Adrenal gland (tissue), 19 donors: ENCODE measurements at places on chromosomes 6 and 20. TPM values are rescaled to one million over a fixed set of nuclear protein-coding genes. Genes with fewer than 3 reads are reported as not detected.

The TREM1 gene
- total RNA-seq = not detected

The TMEM200A gene
- total RNA-seq = 42.1 TPM

The SLC24A3 gene
- total RNA-seq = 3.0 TPM

The MCHR2 gene
- not detected for total RNA-seq

The GRIK2 gene
- total RNA-seq = 0.87 TPM

The DEF6 gene
- total RNA-seq = 8.3 TPM

The LY6G6F gene
- not detected for total RNA-seq

The UNC5CL gene
- total RNA-seq = 1.2 TPM

GRCh38 chr6:32843331-32843978, 392 bp downstream of the PSMB8 start:
- no peak for DNase-seq

GRCh38 chr20:50594591-50595432, 84.6 kb downstream of the PTPN1 start:
- DNase-seq = no peak

GRCh38 chr6:147700436-147701209, 192.1 kb downstream of the SAMD5 start:
- DNase-seq = no peak

DNA sequence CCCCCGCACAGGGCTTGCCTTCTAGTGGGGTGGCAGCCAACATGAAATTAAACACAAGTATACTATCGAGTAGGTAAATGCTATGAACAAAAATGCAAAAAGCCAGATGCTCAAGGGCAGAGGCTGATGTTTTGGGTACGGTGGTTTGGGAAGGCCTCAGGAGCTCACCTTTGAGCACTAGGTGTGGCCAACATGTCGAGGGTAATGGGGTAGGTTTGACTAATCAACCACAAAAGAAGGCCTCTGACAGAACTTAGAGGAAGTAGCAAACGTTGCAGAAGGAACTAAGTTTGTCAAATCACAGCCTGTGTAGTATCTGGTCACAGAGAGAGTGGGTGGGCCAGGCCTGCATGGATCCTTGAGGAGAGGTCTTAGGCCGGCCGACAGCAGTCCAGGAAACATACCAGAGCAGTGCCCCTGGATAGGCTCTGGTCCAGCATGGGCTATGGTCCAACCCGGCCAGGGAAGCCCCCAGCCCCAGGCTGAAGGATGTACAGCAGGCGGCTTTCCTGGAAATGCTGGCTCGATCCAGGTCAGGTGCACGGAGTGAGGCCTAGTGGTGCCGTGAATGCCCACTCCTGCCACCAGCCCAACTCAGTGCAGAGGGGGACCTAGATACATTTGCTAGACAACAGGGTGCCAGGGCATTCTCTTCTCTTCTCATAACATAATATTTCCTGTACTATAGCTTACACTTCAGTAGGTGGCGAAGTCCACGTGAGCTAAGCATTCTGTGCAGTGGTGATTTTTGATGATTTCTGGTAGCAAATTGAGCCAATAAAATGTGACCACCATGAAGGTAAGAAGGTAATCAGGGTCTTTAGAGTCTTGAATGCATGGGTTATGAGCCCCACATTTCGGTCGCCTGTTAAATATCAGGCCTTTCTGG, 56.3 kb upstream of the CD93 start:
- DNase-seq = no peak

- DNase-seq = no peak
These were observed 138.8 kb upstream of the LAMA2 start for GRCh38 chr6:128743974-128744765.

GRCh38 chr20:40431611-40432010, 257.4 kb downstream of the MAFB start:
- no peak for DNase-seq

GRCh38 chr20:24991897-24992486, 559 bp downstream of the APMAP start:
- peak; percentile 36 for DNase-seq

DNA sequence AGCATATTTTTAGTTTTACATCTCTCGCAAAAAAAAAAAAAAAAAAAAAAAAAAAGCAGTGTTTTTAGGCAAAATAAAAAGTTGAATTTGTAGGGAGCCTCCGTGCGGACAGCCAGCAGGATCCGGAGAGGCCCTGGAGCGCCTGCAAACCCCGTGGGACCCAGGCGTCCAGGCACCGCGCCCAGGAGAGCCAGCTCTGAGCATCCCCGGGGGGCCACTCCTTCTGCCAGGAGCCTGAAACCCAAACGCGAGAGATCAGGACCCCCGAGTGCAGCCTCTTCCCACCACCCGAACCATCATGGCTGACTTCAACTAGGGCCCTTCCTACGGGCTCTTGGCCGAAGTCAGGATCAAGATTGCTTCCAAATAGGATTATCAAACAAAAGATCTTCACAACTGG, 54.1 kb upstream of the LY86 start:
- no peak for DNase-seq

DNA sequence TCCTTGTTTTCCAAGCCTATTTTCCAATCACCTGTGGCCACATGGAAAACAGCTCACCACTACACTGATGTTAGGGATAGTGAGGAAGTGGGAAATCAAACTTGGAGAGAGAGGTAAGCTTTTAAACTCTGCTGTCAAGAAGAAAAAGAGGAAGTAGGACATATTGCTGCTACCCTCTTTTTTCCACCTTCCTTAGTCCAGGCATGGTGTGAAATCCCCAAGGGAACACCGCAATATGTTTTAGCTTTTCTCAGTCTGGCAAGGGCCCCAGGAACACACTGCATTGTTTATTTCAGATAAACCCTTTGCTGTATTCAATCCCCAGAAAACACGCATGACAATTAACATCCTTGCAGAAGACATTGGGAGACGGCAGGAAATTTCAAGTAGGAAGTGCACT, 61.3 kb downstream of the HS3ST5 start:
- DNase-seq = no peak

- DNase-seq = no peak
These were observed 106.2 kb upstream of the ARMC2 start for GRCh38 chr6:108742041-108742440.

GRCh38 chr6:159989492-159990480, 20.9 kb downstream of the IGF2R start:
- DNase-seq = no peak

GRCh38 chr20:59572515-59572914, 31.8 kb upstream of the PHACTR3 start:
- peak; percentile 28 for DNase-seq
